ENCODE measurements at places on chromosomes 2 and 18. TPM values are rescaled to one million over a fixed set of nuclear protein-coding genes. Genes with fewer than 3 reads are reported as not detected.

- no peak for DNase-seq
Observed at GRCh38 chr2:9303528-9304225, 97.1 kb downstream of the ASAP2 start.

GRCh38 chr2:226310146-226310545 lies 489.5 kb downstream of the IRS1 start:
- no peak for DNase-seq

Gene C2orf72
- 2.7 TPM for total RNA-seq

DNA sequence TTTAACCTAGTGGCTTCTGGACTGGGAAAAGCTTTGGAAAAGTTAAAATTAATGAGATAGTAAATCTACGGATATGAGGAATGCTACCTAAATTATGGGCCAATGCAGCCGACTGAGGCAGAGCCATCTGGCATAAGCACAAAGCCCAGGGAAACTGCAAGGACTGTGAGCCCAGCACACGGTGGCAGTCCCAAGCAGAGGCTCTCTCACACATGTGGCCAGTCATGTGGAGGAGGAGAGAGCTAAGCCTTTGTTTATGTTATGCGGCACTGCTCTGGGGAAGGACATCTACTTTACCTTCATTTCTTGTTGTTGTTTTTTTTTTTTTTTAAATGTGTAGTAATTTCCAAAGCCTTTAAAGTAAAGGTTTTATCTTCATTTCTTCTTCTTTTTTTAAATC lies 267.0 kb downstream of the STK39 start:
- no peak for DNase-seq

Gene HES6
- 6.1 TPM for total RNA-seq

All from sciatic nerve (tissue), 2 donors.